ENCODE measurements at places on chromosomes 16 and 17. TPM values are rescaled to one million over a fixed set of nuclear protein-coding genes. Genes with fewer than 3 reads are reported as not detected.
A peak's percentile ranks its signal among the peaks of the same experiment; 100 is the strongest.

The KRTAP3-1 gene
- polyA plus RNA-seq: not detected

The IRX5 gene
- polyA plus RNA-seq: 31.6 TPM

The SCIMP gene
- polyA plus RNA-seq: 2.5 TPM

DNA sequence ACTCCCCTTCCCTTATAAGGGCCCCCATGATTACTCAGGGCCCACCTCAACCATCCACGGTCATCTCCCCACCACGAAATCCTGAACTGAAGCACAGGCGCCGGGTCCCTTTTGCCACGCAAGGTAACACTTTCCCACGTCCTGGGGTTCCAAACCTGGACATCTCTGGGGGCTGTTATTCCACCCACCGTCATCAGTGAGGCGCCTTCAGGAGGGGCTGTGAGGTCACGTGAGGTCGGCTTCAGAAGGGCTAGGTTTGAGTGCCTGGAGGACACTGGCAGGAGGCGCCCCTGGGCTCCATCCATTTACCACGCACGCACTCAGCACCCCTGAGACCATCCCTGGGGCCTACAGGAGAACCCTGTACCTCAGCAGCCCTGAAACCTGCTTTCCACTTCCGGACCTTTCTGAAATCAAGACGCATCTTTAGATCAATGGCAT, 4.1 kb downstream of the CD2BP2 start:
- DNase-seq: no peak

GRCh38 chr17:34542700-34543336, 36.6 kb upstream of the TMEM132E start:
- no peak for DNase-seq

DNA sequence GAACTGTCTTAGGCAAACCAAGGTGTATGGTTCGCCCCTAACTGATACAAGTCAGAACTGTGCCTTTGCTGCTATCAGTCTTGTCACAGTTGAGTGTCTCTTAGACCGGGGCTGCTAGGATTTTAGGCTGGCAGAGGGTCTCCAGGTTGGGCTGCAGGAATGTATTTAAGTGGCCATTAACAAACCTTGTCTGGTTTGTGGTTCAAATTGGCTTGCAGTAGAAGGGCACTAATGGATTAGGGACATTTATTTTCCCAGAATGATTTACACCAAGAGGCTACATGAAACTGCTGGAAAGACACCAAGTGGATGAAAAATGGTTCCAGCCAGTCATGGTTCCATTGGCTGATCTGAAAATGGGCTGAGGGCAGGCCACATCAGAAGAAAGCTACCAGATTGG, 5.1 kb downstream of the VAT1L start:
- DNase-seq: no peak

GRCh38 chr16:78258375-78259065, 159.1 kb downstream of the WWOX start:
- DNase-seq: peak; percentile 93

DNA sequence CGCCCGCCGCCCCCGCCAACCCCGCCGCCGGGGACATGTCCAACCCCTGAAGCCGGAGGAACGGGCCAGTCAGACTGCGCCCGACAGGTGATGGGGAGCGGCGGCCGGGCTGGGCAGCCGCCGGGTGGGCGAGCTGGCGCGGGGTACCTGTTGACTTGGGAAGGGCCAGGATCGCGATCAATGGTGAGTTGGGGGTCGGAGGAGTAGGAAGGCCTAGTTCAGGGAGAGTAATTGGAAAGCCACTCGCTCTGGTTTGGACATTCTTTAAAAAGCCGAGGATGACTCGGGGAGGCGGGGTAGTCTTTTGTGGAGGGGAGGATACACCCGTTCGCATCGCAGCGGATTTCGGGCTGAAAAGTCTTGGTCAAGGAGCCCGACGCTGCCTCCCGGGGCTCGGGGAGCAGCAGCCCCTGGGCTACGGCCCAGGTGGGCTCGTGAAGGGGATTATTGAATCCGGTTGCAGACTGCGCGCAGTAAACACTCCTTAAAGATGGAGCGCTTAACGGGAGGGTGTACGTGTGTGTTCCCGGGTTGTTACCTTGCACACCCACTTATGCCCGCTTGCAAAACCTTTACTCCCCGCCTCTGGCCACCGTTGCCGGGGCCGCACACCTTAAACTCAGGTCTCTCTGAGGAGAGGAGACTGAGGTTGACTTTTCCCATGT, 123.8 kb downstream of the GOSR1 start:
- DNase-seq: peak; percentile 31

DNA sequence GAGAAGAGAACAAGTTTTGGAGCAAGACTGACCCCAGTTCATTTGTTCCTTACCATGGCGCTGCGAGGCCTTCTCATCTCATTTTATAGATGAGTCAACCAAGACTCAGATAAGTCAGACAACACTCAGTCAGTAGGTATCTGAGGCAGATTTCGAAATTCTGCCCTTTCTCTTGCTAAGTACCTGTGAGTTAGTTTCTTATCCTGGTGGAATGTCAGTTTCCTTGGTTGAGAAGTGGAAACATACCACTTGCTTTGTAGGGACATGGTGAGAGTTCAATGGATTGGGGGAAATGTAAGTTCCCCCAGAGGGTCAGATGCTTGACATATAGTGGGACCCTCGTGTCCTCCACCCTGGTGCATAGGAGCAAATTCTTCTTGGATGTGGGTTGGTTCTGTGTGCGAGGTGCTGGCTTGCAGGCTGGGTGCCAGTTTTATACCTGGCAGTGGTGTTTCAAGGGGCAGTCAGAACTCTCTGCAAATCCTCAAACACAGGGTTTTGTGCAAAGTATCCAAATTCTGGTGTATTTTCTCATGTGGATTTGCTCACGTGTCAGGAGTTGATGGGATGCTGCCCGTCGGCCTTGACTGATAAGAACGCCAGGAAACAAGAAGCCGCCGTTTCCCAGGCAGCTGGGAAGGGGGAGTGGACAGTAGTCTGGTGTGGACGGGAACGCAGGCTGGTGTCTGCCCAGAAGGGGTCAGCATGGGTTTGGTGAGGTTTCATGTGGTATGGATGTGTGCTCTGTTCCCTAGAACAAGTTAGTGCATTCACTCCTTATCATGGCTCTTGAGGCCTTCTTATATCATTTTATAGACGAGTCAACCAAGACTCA, 61.1 kb upstream of the CIBAR2 start:
- DNase-seq: no peak
